ENCODE measurements at places on chromosomes 6 and 20.

GRCh38 chr20:63850689-63851547, 10.4 kb upstream of the ABHD16B start:
- DNase-seq, result no peak

DNA sequence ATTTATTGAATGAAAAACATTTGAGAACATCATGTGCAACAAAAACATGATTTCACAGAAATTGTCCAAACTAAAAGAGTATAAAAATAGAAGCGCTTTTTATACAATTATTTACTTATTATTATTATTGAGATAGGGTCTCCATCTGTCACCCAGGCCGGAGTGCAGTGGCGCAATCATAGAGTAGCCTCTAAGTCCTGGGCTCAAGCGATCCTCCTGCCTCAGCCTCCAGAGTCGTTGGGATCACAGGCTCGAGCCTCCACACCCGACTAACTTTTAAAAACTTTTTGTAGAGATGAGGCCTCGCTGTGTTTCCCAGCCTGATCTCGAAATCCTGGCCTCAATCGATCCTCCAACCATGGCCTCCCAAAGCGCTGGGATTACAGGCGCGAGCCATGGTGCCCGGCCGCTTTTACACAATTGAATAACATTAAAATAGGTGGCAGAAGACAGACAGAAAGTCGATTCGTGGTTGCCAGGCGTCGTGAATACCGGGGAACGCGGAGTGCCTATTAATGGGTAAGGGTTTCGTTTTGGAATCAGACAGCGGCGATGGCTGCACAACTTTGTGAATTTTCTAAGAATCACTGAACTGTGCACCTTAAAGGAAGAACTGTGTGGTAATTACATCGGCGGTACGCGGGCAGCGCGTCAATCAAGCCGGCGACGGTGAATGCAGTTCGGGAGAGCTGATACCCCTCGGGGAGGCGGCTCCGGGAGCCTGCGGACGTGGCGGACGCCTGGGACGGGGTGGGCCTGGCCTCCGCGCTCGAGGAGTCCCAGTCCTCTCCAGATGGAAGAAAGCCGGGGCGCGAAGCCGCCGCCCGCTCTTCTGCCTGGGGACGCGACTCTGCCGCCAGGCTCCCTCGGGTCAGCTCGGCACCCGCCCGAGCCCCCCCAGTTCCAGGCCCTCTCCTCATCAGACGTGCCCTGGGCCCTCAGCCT, 807 bp downstream of the TBC1D20 start:
- peak; percentile 36 for DNase-seq

GRCh38 chr20:45752746-45753145, 30.6 kb downstream of the SPINT4 start:
- DNase-seq, result peak; percentile 64

- DNase-seq, result no peak
Measured at GRCh38 chr6:106749609-106750008, 120.2 kb downstream of the QRSL1 start.

DNA sequence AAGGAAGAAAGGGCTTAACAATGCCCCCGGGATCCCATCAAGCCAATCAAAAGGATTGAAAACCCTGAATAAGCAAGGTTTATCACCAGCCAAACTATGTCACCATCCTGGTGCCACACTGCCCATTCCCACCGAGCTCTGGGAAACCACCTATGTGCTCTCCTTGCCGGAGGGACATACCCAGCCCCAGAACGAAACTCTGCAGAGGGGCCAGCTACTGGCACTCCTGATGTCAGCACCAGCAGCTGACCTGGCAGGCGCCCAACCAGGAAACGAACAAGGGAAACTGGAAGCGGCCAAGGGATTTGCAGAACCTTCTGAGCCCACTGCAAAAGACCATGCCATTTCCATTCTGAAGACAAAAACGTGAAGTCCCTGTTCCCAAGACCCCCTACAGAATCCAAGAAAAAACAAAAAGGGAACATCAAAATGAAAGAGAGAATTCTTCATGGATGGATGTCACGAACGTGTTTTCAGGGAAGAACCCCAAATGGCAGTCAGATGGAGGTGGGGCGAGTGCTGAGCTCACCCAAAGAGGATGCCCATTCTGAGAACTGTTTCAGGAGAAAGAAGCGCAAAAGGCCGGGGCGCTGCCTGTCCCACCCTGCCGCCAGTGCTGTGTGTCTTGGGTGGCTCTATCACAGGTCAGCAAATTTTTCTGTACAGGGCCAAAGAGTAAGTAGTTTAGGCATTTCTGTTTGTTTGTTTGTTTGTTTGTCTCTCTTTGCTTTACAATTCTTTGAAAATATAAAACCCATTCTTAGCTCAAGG, 305.2 kb downstream of the ESR1 start:
- DNase-seq, result no peak

GRCh38 chr6:19833947-19834346, 3.2 kb upstream of the ID4 start:
- no peak for DNase-seq

DNA sequence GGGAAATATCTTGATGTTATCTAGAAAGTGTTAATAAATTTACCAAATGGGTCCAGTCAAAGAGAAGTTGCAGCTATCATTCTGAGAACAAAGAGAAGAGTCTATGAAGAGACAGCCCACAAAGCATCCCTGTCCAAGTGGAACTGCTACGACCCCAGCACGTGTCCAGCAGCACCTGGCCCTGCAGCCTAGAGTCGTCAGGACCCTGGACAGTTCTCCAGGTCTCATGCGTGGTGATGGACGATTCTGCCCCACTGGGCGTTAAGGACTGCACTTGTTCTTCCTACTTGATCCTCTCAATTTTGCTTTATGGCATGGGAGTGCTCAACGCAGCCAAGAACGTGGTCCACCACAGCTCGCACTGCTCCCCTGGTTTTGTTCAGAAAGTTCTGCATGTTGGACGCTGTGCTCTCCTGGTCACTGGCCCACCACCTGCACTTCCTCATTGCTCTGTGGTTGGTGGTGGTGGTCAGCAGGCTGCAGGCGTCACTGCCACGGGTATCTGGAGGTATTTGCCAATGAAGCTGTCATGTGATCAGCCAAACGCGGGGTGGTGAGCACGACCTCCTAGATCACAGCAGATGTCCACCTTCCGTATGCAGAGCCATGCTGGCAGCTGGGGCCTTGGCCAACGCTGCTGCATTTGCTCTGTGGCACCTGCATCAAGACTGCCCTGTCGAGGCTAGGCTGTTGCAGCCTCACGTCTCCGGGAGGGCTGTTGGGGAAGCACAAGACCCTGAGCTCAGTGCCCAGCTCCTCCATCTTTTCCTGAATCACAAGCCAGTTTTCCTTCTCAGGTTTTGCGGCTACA, 356.4 kb downstream of the CDH4 start:
- peak; percentile 22 for DNase-seq

- no peak for DNase-seq
Measured at GRCh38 chr6:103105686-103106085, 1712.2 kb downstream of the GRIK2 start.

DNA sequence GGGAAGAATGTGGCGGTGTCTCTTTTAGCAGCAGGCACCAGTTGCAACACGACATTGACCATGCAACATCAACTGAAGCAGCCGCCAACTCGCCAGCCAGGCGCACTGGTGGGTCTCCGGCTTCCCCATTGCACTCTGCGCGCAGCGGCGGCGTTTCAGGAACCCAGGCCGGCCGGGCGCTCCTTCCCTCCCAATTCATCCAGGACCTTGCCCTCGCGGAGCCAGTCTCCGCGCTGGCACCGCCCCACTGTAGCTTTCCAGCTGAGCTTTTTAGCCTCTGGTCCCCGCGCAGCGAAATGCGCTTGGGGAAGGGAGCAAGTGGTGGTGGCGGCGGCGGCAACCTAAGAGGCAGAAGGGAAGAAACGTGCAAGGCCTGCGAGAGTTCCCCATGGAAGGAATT, 297.9 kb upstream of the RIMS1 start:
- DNase-seq, result no peak

DNA sequence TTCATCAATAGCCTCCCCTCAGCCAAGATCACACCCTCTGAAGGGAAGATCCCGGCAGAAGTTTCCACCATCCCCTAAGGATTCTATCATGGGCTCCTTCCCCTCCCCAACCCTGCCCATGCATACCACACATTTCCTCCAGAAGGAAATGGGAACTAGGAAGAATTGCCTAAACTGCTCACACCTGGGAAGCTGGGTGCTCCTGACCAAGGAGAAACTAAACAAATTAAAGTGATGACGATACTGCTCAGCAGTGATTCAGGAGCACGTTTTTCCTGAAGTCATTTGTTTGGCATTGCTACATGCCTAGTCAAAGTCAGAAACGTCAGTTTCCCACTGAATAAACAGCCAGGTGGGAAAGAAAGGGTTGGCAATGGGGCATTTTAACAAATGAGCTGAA, 136.1 kb upstream of the CDYL start:
- DNase-seq, result peak; percentile 61

DNA sequence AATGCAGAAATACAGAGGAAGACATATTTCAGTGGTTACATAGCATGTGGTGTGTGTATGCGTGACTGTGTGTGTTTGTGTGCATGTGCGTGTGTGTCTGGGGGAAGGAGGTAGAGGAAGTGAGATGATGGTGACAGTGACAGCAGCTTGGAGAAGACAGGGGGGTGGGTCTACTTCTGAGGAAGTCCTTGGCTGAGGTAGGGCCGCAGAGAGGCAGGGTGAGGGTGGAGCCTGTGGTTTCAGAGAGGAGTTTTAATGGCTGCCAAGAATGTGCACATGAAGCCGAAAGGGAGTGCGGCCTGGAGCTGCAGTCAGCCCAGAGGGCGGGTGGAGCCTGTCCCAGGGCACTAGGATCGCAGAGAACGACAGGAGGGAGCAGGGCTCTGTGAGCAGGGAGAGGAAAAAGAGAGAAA, 22.7 kb upstream of the RNF24 start:
- DNase-seq, result peak; percentile 73

All from fibroblast of mammary gland (primary cell).